H1 (cell line): ENCODE measurements at places on chromosomes 12 and 14. TPM values are rescaled to one million over a fixed set of nuclear protein-coding genes. Genes with fewer than 3 reads are reported as not detected.

EIF2S3B gene
- 5.3 and 6.7 TPM in 2 replicates for total RNA-seq

- H3K27ac ChIP-seq = no peak overlapping the region
- no peak overlapping the region for H3K4me3 ChIP-seq
- no peaks in the 10 kb centered on the region for H3K4me1 ChIP-seq
- DNase-seq = no peak
- H3K36me3 ChIP-seq = no peaks in the 10 kb centered on the region
Observed at GRCh38 chr14:82511399-82511798, 977.7 kb upstream of the SEL1L start.

COCH gene
- total RNA-seq = 30.0 and 30.8 TPM in 2 replicates

DNA sequence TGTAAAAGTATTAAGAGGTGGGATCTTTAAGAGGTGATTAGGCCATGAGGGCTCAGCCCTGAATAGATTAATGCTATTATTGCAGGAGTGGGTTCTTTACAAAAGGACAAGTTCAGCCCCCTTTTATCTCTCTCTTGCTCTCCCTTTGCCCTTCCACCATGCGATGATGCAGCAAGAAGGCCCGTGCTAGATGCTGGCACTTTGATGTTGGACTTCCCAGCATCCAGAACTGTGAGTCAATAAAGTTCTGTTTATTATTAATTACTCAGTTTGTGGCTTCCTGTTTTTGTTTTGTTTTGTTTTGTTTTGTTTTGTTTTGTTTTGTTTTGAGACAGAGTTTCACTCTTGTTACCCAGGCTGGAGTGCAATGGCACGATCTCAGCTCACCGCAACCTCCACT, 10.1 kb downstream of the RNASE1 start:
- H3K27me3 ChIP-seq = no peaks in the 10 kb centered on the region
- no peaks in the 10 kb centered on the region for H3K36me3 ChIP-seq
- no peak overlapping the region for H3K27ac ChIP-seq
- no peak for DNase-seq
- no peaks in the 10 kb centered on the region for H3K4me1 ChIP-seq

DNA sequence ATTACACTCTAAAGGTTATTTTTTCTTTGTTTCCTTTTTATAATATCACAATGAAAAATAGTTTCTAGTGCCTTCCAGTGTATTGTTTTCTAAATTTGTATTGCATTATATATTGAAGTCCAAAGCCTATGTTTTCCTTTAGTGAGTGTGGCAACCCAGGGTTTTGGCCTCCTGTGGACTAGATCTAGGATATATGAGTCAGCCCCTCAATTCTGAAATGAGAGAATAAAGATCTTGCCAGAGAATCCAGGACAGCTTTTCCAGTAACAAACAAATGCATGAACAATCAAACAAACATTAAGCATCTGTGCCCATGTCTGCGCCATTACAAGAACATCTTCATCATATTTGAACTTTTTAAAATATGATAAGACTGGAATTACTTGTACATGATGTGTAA, 70.7 kb upstream of the SSTR1 start:
- H3K36me3 ChIP-seq = no peaks in the 10 kb centered on the region
- no peaks in the 10 kb centered on the region for H3K4me1 ChIP-seq
- no peaks in the 10 kb centered on the region for H3K27me3 ChIP-seq
- no peak overlapping the region for H3K4me3 ChIP-seq
- H3K27ac ChIP-seq = no peak overlapping the region
- no peak for DNase-seq

GRCh38 chr14:99727096-99727870, 43.2 kb downstream of the CYP46A1 start:
- H3K36me3 ChIP-seq = no peaks in the 10 kb centered on the region
- H3K27me3 ChIP-seq = no peaks in the 10 kb centered on the region
- DNase-seq = peak; percentile 38
- H3K4me1 ChIP-seq = peaks cover 8% of the 10 kb centered on the region
- H3K4me3 ChIP-seq = no peak overlapping the region
- no peak overlapping the region for H3K27ac ChIP-seq

DIO2 gene
- total RNA-seq = 0.23 and 0.65 TPM in 2 replicates

DNA sequence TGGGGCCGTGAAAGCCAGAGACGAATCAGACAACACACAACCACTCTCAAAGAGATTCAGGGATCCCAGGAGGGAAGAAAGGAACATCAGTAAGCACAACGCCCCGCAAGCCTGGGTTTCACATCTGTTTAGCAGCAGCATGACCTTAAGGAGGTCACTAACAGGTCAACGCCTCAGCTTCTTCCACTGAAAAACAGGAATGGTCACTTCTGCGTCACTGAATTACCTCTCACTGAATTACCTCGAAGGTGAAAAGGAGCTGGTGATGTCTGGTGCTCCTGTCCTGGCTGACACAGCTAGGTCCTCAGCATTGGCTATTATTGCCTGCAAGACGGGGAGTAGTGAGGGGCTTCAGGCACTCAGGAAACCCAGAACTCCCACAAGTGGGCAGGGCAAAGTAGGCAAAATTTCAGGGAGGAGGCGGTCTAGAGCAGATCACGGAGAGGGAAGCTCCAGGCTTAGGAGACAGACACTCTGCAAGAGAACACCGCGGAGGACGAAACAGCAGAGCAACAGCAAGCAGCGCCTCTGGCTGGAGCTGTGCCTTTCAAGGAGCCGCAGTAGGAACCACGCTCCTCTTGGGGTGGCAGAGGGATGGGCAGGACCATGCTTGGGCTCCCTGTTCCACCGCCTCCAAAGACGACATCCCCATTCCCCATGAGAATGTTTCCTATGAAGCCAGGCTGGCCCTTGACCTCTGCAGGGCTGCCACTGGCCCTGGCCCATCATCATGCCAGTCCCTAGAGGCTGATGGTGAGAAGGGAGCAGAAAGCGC, 108.4 kb downstream of the SINHCAF start:
- H3K4me1 ChIP-seq = peaks cover 4% of the 10 kb centered on the region
- no peaks in the 10 kb centered on the region for H3K36me3 ChIP-seq
- H3K27me3 ChIP-seq = peaks cover 2% of the 10 kb centered on the region; the same call in 1 of the 2 replicates
- H3K4me3 ChIP-seq = no peak overlapping the region
- DNase-seq = no peak
- no peak overlapping the region for H3K27ac ChIP-seq

- peaks cover 42% of the 10 kb centered on the region for H3K4me1 ChIP-seq
- H3K27ac ChIP-seq = no peak overlapping the region
- peaks cover 17% of the 10 kb centered on the region for H3K27me3 ChIP-seq
- H3K4me3 ChIP-seq = peak overlapping the region; percentile 29; the same call in 1 of the 2 replicates
Observed at GRCh38 chr12:128971802-128972201, 118.5 kb downstream of the GLT1D1 start.

- no peaks in the 10 kb centered on the region for H3K4me1 ChIP-seq
- no peak overlapping the region for H3K27ac ChIP-seq
- no peaks in the 10 kb centered on the region for H3K36me3 ChIP-seq
- H3K27me3 ChIP-seq = no peaks in the 10 kb centered on the region
Observed at GRCh38 chr14:77849711-77850110, 49.8 kb downstream of the ADCK1 start.

- no peak overlapping the region for H3K27ac ChIP-seq
- H3K27me3 ChIP-seq = no peaks in the 10 kb centered on the region
- no peak overlapping the region for H3K4me3 ChIP-seq
- no peaks in the 10 kb centered on the region for H3K36me3 ChIP-seq
- no peaks in the 10 kb centered on the region for H3K4me1 ChIP-seq
- no peak for DNase-seq
Observed at GRCh38 chr12:3523058-3523457, 32.1 kb downstream of the PRMT8 start.

DNA sequence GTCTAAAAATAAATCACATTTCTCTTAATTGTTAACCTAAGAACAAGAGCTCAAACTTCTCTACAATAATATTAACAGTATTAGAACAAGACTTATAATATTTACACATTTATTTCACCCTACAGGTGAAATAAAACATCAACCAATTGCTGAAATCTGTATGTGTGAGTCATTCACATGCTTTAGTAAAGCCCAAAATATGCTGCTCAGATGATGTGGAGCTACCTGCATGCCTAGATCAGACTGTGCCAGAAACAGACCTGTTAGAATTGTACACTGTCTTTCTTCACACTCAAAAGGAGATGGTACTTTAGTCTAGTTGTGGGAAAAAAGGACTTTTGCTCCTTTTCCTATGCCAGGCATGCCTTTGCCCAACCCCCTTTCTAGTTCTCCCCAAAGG, 54.7 kb downstream of the RPS6KA5 start:
- H3K36me3 ChIP-seq = no peaks in the 10 kb centered on the region
- H3K27ac ChIP-seq = no peak overlapping the region
- no peak for DNase-seq
- H3K4me1 ChIP-seq = no peaks in the 10 kb centered on the region
- H3K4me3 ChIP-seq = no peak overlapping the region
- no peaks in the 10 kb centered on the region for H3K27me3 ChIP-seq

BMAL2 gene
- total RNA-seq = 20.6 and 22.8 TPM in 2 replicates

ALG10B gene
- 3.2 and 4.6 TPM in 2 replicates for total RNA-seq

MMP19 gene
- total RNA-seq = 2.6 and 2.7 TPM in 2 replicates

ADAM21 gene
- total RNA-seq = not detected in 2 replicates

- H3K4me1 ChIP-seq = no peaks in the 10 kb centered on the region
- no peak overlapping the region for H3K4me3 ChIP-seq
- H3K36me3 ChIP-seq = no peaks in the 10 kb centered on the region
- DNase-seq = no peak
Observed at GRCh38 chr14:26113911-26114640, 483.8 kb downstream of the NOVA1 start.

GRCh38 chr12:49161092-49161795, 27.6 kb downstream of the TUBA1A start:
- H3K27ac ChIP-seq = no peak overlapping the region
- H3K27me3 ChIP-seq = no peaks in the 10 kb centered on the region
- peaks cover 3% of the 10 kb centered on the region for H3K4me1 ChIP-seq

DNA sequence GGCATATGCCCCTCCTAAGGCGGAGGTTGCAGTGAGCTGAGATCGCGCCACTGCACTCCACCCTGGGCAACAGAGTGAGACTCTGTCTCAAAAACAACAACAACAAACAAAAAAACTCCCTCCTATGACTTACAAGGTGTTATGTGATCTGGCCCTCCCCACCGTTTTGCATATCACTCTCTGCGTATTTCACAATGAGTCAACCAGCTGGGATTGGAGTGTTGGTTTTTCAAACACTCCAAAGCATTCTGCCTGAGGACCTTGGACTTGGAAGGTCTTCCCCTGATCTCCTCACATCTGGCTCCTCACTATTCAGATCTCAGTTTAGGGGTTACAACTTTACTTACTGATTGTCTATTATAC, 14.0 kb downstream of the MANSC1 start:
- H3K4me1 ChIP-seq = peaks cover 10% of the 10 kb centered on the region; the same call in 1 of the 2 replicates
- no peak for DNase-seq
- H3K4me3 ChIP-seq = no peak overlapping the region
- H3K27ac ChIP-seq = no peak overlapping the region
- no peaks in the 10 kb centered on the region; the same call in 1 of the 2 replicates for H3K36me3 ChIP-seq
- no peaks in the 10 kb centered on the region for H3K27me3 ChIP-seq

DNA sequence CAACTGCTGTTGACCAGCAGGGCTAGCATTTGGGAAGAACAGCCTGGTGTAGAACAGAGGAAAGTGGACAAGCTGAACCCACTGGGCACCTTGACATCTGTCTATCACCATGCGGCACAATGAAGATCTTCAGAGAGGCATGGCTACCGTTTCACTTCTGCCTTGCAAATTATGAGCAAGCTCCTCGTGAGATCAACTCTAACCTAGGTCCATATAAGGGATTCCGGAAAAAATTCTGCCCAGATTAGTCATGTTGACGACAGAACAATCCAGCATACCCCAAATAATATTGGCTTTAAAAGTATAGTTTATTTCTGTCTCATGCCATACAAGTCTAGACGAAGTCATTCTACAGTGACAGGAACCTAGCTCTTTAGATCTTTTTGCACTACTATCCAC, 91.6 kb upstream of the ATF7IP start:
- no peaks in the 10 kb centered on the region; the same call in 1 of the 2 replicates for H3K27me3 ChIP-seq
- no peak overlapping the region for H3K4me3 ChIP-seq
- no peak for DNase-seq
- H3K27ac ChIP-seq = no peak overlapping the region
- H3K36me3 ChIP-seq = no peaks in the 10 kb centered on the region

DNA sequence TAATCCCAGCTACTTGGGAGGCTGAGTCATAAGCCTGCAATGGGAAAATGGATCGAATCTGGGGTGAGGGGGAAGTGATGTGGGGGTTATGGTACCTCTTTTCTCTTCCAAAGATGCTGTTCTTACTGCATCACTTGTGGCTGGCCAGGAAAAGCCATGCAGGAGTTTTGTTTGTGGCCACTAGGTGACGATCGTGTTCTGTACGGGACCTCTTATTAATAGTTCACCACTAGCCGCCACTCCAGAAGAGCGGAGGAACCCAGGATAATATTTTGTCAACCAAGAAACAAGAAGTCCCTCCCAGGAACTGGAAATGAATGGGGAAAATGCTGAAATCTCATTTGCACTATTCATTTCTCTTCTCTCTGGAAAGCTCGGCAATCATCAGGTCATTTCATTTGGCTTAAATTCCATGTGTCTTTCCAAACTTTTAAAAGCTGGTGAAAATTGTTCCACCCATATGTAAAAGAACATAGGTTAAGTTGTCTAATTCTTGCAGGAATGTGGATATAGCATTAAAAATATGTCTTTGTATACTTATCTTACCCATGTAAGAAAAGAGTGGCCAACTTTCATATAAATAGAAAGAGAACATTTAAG, 8.9 kb downstream of the GPR65 start:
- H3K36me3 ChIP-seq = no peaks in the 10 kb centered on the region
- no peaks in the 10 kb centered on the region for H3K4me1 ChIP-seq
- no peak overlapping the region for H3K4me3 ChIP-seq
- H3K27ac ChIP-seq = no peak overlapping the region
- H3K27me3 ChIP-seq = no peaks in the 10 kb centered on the region

DNA sequence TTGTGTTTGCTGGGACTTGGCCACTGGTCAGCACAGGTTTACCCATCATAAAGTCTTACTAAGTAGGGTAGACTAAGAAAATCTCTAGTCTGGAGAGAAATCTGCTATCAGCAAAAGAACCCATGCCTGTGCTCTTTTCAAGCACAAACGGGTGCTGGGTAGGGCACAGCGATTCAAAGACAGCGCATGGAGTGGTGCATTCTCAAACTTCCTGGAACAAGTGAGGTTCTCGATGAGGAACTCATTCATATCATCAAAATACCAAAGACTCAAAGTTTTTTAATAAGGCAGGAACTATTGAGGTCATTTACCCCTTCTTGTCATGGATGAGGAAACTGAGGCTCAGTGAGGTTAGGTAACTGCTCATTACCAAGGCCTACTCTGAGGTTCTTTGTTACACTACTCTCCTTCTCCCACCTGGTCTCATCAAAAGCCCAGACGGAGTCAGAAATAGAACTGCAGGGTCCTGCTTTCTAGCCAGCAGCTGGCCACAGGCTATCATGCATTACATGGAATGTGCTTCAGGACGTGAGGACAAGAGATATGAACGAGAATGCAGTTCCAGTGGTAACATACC, 390.3 kb downstream of the ZFP36L1 start:
- H3K4me3 ChIP-seq = no peak overlapping the region
- peaks cover under 1% of the 10 kb centered on the region; the same call in 1 of the 2 replicates for H3K4me1 ChIP-seq
- H3K36me3 ChIP-seq = no peaks in the 10 kb centered on the region
- no peaks in the 10 kb centered on the region for H3K27me3 ChIP-seq
- no peak for DNase-seq
- no peak overlapping the region for H3K27ac ChIP-seq

A2ML1 gene
- total RNA-seq = 9.0 and 10.3 TPM in 2 replicates

- H3K4me1 ChIP-seq = no peaks in the 10 kb centered on the region
- no peaks in the 10 kb centered on the region for H3K27me3 ChIP-seq
- H3K27ac ChIP-seq = no peak overlapping the region
- DNase-seq = no peak
Observed at GRCh38 chr14:85363358-85363757, 166.6 kb upstream of the FLRT2 start.
